ENCODE measurements at places on chromosomes 3 and 15.

- DNase-seq = no peak
Observed at GRCh38 chr3:181683563-181683962, 28.2 kb upstream of the SOX2 start.

GRCh38 chr3:13570391-13571194 is 21.7 kb downstream of the FBLN2 start:
- no peak for DNase-seq

- DNase-seq = no peak
Observed at GRCh38 chr3:98185180-98185579, 18.7 kb downstream of the OR5H15 start.

GRCh38 chr15:72740219-72740618 is 43.3 kb downstream of the ADPGK start:
- no peak for DNase-seq

- no peak for DNase-seq
Observed at GRCh38 chr3:197718891-197719290, 17.8 kb downstream of the RUBCN start.

DNA sequence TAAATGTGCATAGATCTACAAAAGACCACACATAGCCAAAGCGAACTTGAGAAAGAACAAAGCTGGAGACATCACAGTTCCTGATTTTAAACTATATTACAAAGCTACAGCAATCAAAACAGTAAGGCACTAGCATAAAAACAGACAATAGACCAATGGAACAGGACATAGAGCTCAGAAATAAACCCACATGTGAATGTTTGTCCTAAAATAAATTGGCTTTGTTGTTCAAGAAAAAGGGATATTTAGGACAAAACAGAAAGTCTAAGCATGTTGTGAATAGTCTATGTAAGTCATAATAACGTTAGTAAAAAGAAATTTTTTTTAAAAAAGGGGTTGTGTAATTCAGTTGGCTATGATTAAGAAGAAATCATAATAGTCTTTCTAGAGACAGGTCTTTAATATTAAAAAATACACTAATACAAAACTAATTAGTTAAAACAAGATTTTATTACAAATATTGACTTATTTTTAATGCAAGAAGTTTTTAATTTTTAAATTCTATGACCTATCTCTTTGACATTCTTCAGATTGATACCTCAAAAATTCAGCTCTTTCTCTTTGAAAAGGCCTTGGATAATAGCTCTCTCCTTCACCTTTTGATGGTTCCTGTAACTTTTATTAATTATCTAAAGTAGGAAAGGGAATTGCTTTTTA is 11.6 kb downstream of the TMEM212 start:
- DNase-seq = no peak

DNA sequence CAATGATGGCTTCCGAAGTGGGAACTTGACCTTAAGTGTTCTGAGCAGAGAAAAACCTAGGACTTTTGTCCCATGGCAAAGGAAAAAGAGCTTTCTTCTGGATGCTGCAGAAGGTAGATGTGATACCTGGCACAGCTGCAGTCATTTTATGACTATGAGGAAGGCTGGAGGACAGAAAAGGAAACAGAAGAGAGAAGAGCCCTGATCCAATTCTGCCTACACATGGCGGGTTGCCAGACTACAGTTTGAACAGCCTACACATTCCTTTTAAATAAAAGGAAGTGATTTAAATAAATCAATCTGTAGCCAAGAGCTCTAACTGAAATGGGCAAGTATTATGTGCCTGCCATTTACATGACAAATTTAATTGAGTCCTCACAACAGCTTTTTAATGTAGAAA is 43.6 kb upstream of the CHRNB4 start:
- DNase-seq = no peak

GRCh38 chr15:31135523-31135922 is 34.0 kb upstream of the TRPM1 start:
- no peak for DNase-seq

- peak; percentile 29 for DNase-seq
Observed at GRCh38 chr15:64507293-64507802, 47.0 kb downstream of the ZNF609 start.

- no peak for DNase-seq
Observed at GRCh38 chr3:179510496-179510895, 52.2 kb upstream of the ACTL6A start.

- no peak for DNase-seq
Observed at GRCh38 chr15:29682781-29683180, 139.5 kb downstream of the TJP1 start.

- DNase-seq = no peak
Observed at GRCh38 chr3:134624537-134625287, 26.1 kb downstream of the KY start.

- DNase-seq = no peak
Observed at GRCh38 chr3:62923066-62923465, 47.9 kb upstream of the CADPS start.

DNA sequence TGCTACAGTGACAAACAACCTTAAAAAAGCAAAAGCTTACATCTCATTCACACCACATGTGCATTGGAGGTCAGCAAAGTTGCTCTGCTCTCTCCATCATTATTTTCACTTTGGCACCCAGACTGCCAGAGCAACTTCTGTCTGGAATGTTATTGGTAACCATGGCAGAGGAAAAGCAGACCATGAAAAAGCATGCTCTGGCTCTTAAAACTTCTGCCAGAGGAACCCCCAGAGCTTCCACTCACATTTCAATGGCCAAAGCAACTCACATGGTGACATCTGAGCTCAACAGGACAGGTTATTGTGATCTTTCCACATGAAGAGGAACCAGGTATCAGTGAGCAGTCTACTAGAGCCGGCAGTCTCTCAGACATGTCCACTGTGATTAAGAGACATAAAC is 21.9 kb upstream of the FRMD5 start:
- DNase-seq = no peak

DNA sequence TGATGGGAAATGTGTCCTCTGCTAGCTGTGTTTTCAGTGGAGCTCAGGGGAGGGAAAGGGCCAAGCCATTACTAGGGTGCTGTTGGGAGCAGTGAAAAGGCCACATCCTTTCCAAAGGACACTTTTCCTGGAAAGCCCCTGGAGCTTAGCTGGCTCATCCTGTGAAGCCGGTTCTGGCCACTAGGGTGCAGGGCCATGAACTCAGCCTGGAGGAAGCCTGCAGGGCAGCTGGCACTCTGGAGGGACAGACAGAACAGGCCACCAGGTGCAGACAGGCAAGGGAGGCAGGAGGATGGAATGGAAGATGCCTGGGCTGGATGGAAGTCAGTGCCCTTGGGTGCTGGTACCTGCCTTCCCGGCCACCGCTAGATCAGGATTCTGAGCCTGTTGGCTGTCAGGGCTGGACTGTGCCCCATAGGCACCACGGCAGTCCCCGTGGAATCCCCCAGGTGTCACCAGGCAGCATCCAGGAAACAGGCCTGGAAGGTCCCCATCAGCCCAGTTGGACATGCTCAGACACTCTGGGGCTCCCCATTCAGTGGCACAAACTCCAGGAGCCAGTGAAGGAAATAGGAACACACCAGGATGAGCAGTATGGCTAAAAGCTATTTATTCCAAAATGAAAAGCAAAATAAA is 76.2 kb upstream of the C2CD4B start:
- DNase-seq = no peak

- no peak for DNase-seq
Observed at GRCh38 chr3:58620421-58620820, 43.2 kb upstream of the FAM107A start.

- no peak for DNase-seq
Observed at GRCh38 chr15:42231088-42231487, 23.0 kb upstream of the VPS39 start.

GRCh38 chr15:78651007-78651406 is 10.0 kb upstream of the CHRNB4 start:
- DNase-seq = no peak

- no peak for DNase-seq
Observed at GRCh38 chr3:42610976-42611375, 10.5 kb downstream of the NKTR start.

- DNase-seq = no peak
Observed at GRCh38 chr3:14241716-14242115, 63.1 kb downstream of the LSM3 start.
